KG1 (cell line): ENCODE measurements at places on chromosomes 11 and 22.

DNA sequence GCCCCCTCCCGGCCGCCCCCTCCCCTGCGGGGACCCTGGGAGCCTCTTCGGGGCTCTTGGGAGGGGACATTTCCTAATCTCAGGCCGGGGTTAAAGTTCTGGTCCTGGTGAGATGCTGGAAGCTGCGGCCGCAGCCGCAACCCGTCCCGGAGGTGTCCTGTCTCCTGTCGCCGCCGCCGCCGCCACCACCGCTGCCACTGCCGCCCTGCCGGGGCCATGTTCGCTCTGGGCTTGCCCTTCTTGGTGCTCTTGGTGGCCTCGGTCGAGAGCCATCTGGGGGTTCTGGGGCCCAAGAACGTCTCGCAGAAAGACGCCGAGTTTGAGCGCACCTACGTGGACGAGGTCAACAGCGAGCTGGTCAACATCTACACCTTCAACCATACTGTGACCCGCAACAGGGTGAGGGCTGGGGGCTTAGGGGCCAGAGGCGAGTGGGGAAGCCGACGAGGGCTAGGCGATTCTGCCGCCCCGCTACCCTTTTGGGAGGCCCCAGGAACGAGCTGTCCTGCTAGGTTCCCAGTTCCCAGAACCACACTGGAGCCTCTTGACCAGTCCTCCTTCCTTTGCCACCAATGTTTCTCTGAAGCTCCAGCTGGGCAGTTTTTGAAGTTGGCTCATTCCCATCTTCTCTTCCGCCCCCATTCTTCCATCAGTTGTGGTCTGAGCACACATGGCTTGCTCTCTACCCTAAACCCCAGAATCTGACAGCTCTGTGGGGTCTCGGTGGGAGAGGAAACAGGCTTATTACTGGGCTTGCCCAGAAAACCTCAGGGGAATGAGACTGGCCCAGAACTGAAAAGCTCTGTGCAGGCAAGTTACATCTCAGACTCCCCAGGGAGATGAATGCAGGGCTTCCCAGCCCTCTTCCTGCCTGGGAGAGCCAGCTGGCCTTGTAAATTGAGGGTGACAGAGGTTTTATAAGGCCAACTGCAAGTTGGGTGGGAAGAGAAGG lies 781 bp downstream of the SIDT2 start:
- DNase-seq, result no peak

DNA sequence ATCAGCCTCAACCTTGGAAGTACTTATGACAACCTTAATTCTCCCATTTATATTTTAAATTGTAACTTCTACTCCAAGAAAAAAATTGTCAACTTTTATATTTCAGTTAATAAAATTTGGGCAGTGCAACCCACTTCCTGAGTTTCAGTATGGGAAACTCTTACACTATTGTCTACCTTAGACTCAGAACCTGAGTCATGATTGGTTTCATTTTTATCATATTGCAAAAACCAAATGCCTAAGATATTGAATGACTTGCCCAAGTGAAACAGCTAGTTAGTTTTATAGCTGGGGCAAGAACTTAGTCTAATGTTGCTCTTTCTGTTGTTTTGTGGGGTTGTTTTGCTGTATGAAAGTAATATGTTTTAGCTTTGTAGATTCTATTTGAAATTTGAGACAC lies 334.0 kb upstream of the ARHGAP42 start:
- no peak for DNase-seq

- DNase-seq, result no peak
These were observed 36.6 kb downstream of the RPL27A start for GRCh38 chr11:8719211-8719649.

DNA sequence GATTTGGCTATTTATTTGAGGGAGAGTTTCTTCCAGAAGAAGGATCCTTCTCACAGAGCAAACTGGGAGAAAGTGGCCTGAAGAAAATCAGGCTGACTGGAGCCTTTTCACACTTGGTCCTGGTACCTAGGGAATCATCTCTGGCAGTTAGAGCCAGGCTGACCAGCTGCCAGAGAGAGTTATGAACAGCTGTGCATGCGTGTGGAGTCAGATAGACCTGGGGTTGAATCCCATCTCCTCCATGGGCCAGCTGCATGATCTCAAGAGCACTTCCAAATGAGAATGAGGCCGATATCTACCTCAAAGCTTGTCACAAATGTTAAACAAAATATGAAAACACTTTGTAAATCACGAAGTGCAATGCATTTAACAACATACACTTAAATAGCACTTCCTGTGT lies 390.0 kb downstream of the TENM4 start:
- no peak for DNase-seq

- no peak for DNase-seq
These were observed 134.1 kb downstream of the GRIK4 start for GRCh38 chr11:120645639-120646038.
